ENCODE measurements at places on chromosomes 11 and 22.

DNA sequence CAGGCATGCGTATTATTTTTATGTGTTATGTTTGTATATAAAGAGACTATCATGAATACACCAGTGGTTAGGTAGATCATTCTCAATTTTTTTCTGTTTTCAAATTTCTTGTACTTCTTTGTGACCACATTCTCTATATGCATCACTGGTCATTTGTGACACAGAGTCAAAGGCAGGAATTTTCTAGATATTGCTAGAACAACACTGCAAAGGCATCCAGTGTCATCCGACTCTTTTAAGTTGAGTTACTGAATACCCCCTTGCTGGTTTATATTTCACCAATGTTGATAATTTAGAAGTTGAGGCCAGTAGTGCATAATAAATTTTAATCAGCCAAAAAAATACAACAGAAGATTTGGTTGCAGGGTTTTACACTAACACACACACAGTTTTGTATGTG lies 351.8 kb downstream of the CASP12 start:
- no peak for DNase-seq

- peak; percentile 21 for DNase-seq
Observed at GRCh38 chr22:47091246-47091651, 328.8 kb downstream of the TBC1D22A start.

DNA sequence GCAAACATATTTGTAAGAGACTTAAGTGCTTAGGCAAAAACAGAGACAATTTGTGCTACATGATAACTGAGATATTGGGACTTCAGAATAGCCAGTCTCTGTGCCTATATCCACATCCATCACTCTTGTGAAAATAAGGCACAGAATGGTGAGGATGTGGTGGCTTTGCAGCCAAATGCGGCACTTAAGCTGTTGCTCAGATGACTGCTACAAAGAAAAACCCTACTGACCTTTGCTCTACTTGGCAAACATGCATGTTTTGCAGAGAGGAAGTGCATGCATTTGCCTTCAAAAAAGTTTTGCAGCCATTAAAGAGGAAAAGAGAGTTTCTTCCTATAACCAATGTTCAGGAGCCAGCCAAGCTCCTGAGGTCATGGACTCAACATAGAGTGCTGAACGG lies 675.0 kb upstream of the KIRREL3 start:
- no peak for DNase-seq

GRCh38 chr11:27972522-27973170 lies 135.3 kb downstream of the KIF18A start:
- DNase-seq, result no peak

DNA sequence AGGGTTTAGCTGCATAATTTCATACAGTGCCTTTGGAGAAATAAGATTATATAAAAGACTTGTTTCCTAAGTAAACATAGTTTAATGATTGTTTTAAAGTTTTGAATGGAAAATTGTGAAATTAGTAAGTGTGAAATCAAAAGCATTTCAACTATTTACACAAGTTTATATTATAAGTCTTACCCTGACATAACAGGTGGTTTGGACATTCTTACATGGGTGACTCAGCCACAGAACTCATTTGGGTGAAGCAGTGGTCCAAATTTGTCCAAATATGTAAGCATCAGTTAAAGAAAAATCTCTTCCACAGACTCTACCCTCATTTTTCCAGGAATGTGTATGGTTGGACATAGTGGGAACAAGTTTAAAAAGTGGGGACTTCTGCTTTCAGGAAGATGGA lies 68.0 kb downstream of the USP47 start:
- DNase-seq, result no peak

DNA sequence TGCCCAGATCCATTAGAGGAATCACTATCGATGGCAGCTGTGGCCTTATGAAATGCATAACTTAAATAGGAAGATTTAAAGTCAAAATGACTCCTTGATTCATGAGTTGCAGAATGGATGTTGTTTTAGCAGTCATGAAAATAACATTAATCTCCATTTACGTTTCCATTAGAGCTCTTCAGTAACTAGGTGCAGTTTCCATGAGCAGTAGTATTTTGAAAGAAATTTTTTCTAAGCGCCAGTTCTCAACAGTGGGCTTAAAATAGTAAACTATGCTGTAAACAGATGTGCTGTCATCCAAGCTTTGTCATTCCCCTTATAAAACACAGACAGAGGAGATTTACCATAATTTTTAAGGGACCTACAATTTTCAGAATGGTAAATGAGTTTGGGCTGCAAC lies 1414.1 kb downstream of the LRRC4C start:
- DNase-seq, result no peak

DNA sequence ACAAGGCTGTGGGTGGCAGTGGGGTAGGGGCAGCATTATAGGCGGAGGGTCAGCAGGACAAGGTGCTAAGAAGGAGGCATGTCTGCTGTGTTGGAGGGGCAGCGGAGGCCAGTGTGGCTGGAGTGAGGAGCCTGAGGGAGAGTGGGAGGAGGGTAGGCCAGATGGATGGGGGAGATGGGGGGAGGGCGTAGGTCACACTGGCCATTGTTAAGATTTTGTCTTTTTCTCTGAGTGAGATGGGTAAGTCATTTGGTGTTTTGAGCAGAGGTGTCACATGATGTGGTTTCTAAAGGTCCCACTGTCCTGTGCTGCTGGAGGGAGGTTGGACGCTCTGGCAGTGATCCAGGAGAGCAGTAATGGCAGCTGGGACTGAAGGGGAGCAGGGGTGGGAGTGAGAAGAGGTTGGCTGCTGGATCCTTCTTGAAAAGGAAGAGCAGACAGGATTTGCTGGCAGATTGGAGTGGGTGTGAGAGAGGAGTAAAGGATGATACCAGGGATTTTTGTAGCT lies 9.8 kb downstream of the PPP6R3 start:
- no peak for DNase-seq

GRCh38 chr11:109914809-109915653 lies 178.2 kb upstream of the ZC3H12C start:
- DNase-seq, result no peak

DNA sequence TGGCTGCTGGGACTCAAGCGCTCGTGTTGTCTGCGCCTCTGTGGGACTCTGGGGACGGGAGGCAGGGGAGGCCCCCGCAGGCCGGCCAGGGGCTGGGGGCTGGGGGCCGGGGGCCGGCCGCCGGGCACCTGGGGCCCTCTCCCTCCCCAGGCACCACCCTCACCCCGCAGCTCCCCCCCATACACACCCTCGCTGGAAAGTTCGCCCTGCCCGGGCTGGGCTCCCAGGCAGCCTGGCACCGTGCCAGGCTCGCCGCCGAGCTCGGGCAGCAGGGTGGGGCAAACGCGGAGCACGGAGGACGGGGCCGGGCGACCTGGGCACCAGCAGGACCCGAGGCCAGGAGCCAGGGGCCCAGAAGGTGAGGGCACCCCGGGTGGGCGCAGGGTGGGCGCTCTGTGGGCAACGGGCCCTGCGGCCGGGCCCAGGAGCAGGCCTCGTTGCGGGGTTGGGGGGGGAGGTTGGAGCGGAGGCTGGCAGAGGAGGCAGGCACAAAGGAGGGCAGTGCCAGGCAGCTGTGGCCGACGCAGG lies 76.7 kb upstream of the WNT7B start:
- DNase-seq, result peak; percentile 60

GRCh38 chr11:120124355-120124754 lies 13.6 kb downstream of the TRIM29 start:
- no peak for DNase-seq

DNA sequence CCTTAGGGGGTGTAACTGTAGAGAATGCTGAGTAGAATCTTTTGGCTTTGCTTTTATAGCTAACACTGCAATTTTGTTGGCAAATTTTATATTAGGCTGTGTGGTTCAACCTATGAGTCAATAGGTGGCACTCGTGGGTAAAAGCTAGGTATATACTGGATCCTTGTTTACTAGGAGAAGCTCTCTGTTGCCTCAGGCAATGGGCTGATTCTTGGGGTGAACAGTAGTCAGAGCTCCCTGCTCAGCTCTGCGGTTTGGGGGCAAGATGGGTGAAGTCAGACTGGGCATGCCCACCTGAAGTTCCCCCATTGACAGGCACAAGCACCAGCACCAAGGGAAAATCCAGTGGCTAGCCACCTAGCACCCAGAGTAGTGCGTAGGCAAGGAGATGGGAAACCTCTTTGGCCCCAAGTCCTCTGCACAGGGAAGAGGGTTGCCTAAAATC lies 238.7 kb downstream of the FAM181B start:
- no peak for DNase-seq

DNA sequence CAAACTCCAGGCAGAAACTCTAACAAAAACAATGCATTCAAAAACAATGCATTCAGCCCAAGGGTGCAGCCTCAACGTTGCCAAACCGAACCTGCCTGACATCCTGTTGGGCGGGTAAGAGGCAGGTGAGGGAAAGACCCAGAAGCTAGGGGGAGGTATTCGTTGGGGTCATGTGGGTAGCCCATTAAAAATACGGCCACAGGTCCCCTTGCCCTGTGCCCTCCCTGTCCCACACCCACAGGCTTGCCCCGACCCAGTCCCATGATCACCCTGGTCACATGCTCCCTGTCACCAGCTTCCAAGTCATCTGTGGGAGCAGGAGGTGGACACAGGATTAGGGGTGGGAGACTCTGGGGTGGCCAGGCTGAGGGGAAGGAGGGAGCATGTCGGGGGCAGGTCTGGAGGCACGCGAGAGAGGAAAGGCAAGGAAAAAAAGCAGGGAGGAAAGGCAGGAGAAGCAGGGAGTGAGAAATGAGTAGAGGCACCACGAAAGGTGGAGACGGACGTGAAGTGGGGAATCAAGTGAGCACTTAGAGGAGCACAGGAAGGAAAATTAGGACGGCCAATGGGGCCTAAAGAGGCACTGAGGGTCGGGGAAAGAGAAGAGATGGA lies 683 bp downstream of the PLA2G6 start:
- DNase-seq, result peak; percentile 67

- DNase-seq, result no peak
Observed at GRCh38 chr22:23552573-23552972, 27.5 kb downstream of the IGLL1 start.

GRCh38 chr22:43257549-43257948 lies 70.6 kb upstream of the TTLL12 start:
- no peak for DNase-seq

- no peak for DNase-seq
Observed at GRCh38 chr11:76665921-76666351, 4.6 kb downstream of the LRRC32 start.

DNA sequence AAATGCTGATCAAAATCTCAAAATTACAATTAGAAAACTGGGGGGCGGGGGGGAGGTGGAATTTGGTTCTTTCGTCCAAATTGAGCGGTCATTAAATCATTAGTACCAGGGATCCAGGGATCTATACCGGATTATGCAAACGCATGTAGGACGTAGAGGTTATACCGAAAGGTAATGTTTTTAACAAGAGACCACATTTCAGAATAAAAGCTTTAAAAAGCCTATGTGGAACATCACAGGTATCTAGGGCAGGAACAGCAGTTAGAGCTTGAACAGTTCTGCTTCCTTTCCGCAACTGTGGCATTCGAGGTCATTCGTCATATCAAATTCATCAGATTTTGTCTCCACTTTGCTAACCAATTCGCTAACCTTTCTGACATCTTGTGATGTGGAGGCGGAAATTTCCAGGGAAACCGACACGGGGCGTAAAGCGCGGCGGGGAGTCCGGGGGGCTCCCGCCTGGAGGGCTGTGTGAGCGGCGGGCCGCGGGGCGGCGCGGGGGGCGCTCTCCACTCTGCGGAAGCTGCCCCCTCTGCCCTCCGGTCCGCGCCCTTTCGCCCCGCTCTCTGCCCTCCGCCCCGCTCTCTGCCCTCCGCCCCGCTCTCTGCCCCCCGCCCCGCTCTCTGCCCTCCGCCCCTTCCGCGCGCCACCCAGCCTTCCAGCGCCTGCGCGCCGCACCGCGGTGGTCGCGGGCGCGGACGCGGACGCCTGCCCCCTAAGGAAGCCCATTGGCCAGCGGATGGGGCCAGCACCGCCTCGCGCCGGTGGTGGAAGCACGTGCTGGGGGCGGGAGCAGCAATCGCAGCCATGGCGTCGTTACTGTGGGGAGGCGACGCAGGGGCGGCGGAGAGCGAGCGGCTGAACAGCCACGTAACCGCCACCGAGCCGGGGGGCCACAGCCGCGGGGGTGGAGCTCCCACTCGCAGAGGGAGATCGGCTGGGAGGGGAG lies at the start of gene DDX25:
DDX25 (plus strand) TSS at position 798 of the 949 bp plus-strand sequence; CDS start at position 808, 10 bp downstream.
- peak; percentile 13 for DNase-seq

GRCh38 chr11:304915-305843 lies 2.4 kb upstream of the IFITM2 start:
- peak; percentile 79 for DNase-seq

- DNase-seq, result no peak
Observed at GRCh38 chr11:15651816-15652215, 537.1 kb downstream of the INSC start.

GRCh38 chr11:109236696-109237095 lies 185.3 kb upstream of the C11orf87 start:
- no peak for DNase-seq

GRCh38 chr22:50471962-50472361 lies 2.9 kb downstream of the SBF1 start:
- DNase-seq, result no peak

- DNase-seq, result no peak
Observed at GRCh38 chr22:27151407-27151806, 494.0 kb downstream of the MIAT start.

GRCh38 chr11:121253951-121254350 lies 38.6 kb upstream of the SC5D start:
- DNase-seq, result no peak

- no peak for DNase-seq
Observed at GRCh38 chr11:35809561-35809960, 134.3 kb upstream of the LDLRAD3 start.

GRCh38 chr11:80448709-80449108 lies 1007.9 kb upstream of the TENM4 start:
- no peak for DNase-seq

DNA sequence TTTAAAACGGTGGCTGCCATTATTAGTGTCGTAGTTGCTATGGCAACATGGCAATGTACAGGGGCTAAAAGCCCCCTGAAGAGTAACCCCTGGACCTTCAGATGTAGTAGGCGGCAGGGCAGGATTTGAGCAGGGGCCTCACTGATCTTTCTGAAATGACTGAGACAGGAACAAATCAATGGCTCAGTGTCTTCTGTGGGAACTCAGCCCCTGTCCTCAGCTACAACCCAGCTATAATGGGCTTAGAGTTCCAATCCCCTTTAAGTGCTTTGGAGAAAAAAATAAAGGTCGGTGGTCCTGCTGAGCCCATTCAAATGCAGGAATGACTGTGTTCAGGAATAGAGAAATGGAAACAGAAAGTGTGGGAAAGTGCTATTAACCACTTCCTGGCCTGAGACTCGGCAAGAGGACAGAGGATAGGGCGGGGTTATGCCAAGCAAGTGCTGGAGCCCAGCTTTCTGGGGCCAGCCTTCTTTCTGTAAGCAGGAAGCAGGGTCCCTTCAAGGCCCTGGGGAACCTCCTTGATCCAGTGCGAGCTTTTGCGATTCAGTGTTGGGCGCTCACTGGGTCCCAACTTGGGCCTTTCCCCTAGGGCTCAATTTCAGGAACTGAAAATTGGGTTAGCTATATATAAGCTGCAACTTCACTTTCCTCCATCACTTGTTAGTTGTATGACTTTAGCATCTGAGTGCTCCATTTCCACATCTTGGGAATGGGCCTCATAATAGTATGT lies 6.1 kb upstream of the CD82 start:
- DNase-seq, result peak; percentile 33

All from CD4-positive, alpha-beta T cell treated with Interleukin-12 subunit alpha and Interleukin-12 subunit beta, for 1 hour (primary cell).